ENCODE measurements at places on chromosomes 4 and X. TPM values are rescaled to one million over a fixed set of nuclear protein-coding genes. Genes with fewer than 3 reads are reported as not detected.

Gene YY2
- polyA plus RNA-seq, result 2.5 TPM

Gene GPR119
- polyA plus RNA-seq, result not detected

Gene GSX2
- polyA plus RNA-seq, result not detected

Gene NIPAL1
- 10.9 TPM for polyA plus RNA-seq

Gene TMPRSS11B
- not detected for polyA plus RNA-seq

Gene GYG2
- 17.1 TPM for polyA plus RNA-seq

Gene MAOA
- 29.4 TPM for polyA plus RNA-seq

Gene F8A2
- not detected for polyA plus RNA-seq

Gene IGBP1
- 121 TPM for polyA plus RNA-seq

Gene EDA
- 6.1 TPM for polyA plus RNA-seq

Gene SRPX2
- 12.0 TPM for polyA plus RNA-seq

Gene CLDN2
- 56.8 TPM for polyA plus RNA-seq

Gene PDCL2
- polyA plus RNA-seq, result not detected

Gene GNRHR
- polyA plus RNA-seq, result 0.35 TPM

Gene ASMTL
- 37.6 TPM for polyA plus RNA-seq

Gene MAGEA8
- polyA plus RNA-seq, result not detected

Gene AFM
- 14.8 TPM for polyA plus RNA-seq

Gene NPY1R
- 21.3 TPM for polyA plus RNA-seq

Gene PNCK
- 5.6 TPM for polyA plus RNA-seq

Gene SYTL5
- polyA plus RNA-seq, result 2.8 TPM

Gene SPON2
- 5.8 TPM for polyA plus RNA-seq

Gene AKAP17A
- polyA plus RNA-seq, result 39.9 TPM
